ENCODE measurements at places on chromosomes 13 and 19. TPM values are rescaled to one million over a fixed set of nuclear protein-coding genes. Genes with fewer than 3 reads are reported as not detected.

The ODAD3 gene
- polyA plus RNA-seq = not detected

The ZNF208 gene
- 2.6 TPM for polyA plus RNA-seq

- DNase-seq = no peak
Observed at GRCh38 chr13:72760189-72760588, 21.5 kb downstream of the DIS3 start.

GRCh38 chr13:35470671-35471661 lies 5.5 kb downstream of the MAB21L1 start:
- no peak for DNase-seq

GRCh38 chr19:55301459-55302317 lies 17.9 kb downstream of the BRSK1 start:
- DNase-seq = peak; percentile 87

- DNase-seq = no peak
Observed at GRCh38 chr13:55893540-55893939, 1247.2 kb upstream of the PRR20A start.

DNA sequence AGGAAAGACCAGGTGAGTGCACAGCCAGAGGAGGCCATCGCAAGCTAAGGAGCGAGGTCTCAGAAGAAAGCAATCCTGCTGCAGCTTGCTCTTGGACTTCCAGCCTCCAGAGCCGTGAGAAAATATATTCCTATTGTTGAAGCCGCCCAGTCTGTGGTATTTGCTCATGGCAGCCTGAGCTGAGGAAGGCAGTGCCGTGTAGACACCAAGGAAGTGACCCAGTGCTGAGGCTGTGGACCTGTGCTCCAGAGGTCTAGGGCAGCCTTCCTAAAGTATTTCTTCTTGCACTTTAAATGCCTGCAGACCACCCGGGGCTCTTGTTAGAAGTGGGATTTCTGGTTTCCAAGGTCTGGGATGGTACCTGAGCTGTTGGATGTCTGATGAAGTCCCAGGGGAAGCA lies 158.5 kb upstream of the KL start:
- DNase-seq = no peak

DNA sequence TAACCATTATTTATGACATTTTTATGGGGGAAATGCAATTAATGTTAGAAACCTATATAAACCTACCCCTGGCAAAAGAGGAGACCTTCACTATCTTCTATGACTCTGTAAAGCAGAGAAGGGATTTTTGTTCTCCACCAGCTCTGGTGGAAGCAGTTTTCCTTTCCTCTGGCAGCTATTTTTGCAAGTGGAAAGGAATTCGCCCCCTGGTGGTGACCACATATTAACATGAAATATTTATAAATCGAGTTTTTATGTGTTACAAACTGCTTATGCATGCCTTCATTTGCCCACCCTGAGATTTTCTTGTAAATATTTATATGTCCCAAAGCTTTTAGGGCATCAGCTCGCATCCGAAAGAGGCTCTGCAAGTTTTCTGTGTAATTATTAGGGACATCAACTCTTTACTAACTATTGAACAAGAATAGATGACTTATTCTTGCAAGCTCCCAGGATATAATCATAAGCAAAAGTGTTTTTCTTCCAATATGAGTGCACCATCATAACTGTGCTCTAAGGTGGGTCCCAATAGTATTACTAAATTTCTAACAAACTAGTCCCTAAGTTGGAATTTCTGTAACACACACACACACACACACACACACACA lies 62.4 kb downstream of the SERTM1 start:
- peak; percentile 39 for DNase-seq

The NKG7 gene
- polyA plus RNA-seq = 36.5 TPM

- no peak for DNase-seq
Observed at GRCh38 chr13:113140677-113141600, 17.5 kb upstream of the PROZ start.

GRCh38 chr19:45972081-45972946 lies 1.4 kb downstream of the NOVA2 start:
- peak; percentile 34 for DNase-seq

DNA sequence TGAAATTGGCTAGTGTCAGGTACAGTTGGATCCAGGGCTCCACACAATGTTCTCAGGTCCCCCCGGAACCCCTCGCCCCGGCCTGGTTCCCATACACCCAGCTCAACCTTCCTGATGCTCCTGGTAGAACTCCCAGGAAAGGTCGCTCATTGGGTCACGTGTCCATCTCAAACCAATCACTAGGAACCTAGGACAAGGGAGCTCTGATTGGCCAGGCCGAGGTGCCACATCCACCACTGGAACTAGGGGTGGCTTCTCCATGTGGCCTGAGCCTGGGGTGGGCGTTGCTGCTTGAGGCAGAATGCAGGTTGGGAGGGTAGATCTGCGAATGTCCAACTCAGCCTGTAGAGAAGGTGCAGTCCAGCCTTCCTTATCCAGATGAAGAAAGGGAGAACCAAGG lies 6.9 kb upstream of the MEF2B start:
- DNase-seq = no peak

DNA sequence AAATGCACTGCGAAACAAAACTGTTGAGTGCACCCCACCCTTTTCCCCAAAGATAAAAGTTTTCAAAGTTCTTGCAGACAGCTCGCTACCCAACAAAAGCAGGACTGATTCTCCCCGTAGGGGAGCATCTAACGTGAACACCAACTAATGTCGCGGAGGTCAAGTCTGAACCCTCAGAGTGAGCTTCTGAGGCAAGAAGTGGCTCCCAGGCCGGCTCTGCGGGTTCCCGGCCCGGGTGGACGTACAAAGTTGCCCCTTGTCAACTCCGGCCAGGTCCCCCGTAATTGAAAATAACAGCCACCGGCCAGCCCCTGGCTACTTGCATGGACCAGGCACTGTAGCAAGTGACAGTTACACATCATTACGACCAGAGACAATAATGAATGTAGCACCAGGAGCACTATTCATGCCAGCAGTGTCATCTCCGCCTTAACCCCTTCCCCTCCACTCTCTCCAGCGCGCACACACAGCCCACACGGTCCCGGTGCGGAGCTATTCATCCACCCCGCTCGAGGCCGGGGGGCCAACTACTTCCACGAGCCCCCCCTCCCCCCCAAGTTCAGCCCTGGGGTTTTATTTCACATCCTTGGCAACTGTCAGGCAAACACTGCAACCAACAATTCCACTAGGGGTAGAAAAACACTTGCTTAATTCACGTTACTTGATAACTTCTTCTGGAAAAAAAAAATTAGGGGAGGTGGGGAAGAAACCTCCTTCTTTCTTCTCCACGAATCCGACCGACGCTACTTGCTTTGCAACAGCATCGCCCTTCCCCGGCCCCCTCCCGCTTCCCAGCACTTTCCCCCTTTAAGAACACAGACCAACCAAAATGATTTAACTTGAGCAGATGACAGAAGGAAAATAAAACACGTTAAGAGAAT lies 1.2 kb downstream of the KLF12 start:
- peak; percentile 58 for DNase-seq
